ENCODE measurements at places on chromosomes 2 and 18. TPM values are rescaled to one million over a fixed set of nuclear protein-coding genes. Genes with fewer than 3 reads are reported as not detected.

CPO gene
- 0.23 TPM for total RNA-seq

TUBB8B gene
- total RNA-seq, result not detected

PRKRA gene
- total RNA-seq, result 43.0 TPM

FAM210A gene
- 9.9 TPM for total RNA-seq

DNA sequence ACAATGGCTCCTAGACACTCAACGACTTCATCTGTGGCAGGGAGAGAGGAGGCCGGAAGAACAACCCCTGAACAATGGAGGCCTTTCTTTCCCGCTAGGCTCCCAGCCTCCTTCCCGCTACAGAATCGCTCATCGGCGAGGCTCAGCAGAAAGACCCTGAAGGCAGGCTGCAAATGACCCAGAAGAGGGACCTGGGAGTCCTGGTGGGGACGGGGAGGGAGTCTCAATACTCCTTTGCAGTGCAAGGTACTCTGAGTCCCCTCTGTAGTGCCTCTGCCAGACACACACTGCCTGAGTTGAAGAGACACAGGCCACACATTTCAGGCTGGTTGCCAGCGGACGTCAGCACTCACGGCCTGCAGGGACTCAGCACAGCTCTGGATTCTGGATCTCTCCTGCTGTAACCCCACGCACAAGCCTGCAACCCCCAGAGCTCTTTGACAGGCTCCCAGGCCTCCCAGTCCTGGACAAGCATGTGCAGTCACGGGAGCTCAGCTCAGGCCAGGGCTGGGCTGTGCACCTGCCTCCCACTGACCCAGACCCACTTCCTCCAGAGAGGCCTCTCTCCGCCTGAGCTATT lies 6.1 kb downstream of the GPR17 start:
- DNase-seq, result peak; percentile 84

- DNase-seq, result no peak
Measured at GRCh38 chr18:21703241-21703820, 1.2 kb downstream of the ABHD3 start.

- DNase-seq, result no peak
Measured at GRCh38 chr18:48534364-48534763, 4.5 kb upstream of the CTIF start.

- no peak for DNase-seq
Measured at GRCh38 chr2:157324331-157324843, 1.2 kb downstream of the ERMN start.

DNA sequence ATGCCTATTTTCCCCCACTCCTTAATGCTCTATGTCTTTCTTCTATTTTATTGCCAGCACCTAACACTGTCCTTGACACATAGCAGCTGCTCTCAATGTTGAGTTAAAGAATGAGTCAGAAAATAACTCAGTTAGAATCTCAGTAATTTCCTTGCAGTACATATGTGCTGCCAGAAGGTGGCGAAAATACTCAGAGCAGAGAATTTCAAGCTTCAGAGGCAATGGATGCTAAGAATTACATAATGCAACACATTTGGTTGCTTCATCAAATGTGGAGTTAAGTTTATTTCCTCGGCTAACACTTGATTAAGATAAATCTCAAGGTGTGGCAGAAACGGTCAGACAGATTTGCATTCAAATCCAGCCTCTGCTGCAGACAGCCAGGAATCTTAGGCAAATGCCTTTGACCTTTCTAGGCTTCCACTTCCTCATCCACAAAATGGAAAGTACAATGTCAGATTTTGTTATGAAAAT lies 105.6 kb downstream of the VSNL1 start:
- DNase-seq, result peak; percentile 73

DNA sequence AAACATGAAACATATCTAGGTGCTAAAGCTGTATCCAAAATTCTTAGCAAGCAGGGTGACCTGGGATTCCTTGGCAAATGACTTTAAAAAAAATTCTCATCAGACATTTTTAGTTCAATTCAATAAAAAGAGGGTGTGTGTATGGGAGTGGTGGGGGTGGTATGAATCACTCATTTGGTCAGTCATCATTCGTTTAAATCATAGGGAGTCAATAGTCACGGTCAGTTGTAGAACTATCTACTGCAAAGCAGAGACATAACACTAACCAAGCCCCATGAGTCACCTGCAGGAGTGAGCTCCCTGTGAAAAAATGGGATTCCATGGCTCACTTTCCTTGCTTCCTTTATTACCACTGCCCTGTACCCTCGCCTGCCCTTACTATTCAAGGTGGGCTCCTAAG lies 380.6 kb upstream of the TCF4 start:
- DNase-seq, result no peak

GRCh38 chr2:27885661-27886060 lies 4.5 kb downstream of the RBKS start:
- DNase-seq, result no peak

DNA sequence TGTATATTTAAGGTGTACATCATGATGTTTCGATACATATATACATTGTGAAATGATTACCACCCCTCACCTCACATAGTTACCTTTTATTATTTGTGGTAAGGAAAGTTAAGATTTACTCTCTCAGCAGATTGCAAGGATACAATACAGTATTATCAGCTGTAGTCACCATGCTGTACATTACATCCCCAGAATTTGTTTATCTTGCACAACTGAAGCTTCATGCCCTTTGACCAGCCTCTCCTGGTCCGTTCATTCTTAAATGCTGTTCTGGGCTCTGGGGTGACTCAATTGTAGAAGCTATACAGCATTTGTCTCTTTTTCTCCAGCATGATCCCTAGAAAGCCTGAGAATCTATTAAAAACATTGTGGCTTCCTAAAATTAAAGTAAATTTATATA lies 90.8 kb downstream of the PTPRM start:
- no peak for DNase-seq

DNA sequence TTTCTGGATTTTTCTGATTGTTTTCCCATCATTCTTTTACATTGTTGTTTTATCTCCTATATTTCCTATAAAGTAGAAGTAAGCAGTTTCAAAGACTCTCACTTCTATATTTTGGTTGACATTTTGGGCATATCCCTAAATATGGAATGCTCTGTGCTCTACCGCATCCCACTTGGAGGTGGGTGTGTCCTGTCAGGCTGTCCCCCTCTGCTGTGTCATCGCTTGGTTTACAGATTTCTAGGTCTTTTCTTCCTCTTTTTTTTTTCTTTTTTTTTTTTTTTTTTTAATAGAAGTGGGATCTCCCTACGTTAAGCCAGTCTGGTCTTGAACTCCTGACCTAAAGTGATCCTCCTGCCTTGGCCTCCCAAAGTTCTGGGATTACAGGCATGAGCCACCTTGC lies 13.3 kb downstream of the DGKD start:
- DNase-seq, result no peak

GRCh38 chr2:9842487-9843228 lies 616 bp upstream of the TAF1B start:
- DNase-seq, result no peak

AAK1 gene
- 83.4 TPM for total RNA-seq

DNA sequence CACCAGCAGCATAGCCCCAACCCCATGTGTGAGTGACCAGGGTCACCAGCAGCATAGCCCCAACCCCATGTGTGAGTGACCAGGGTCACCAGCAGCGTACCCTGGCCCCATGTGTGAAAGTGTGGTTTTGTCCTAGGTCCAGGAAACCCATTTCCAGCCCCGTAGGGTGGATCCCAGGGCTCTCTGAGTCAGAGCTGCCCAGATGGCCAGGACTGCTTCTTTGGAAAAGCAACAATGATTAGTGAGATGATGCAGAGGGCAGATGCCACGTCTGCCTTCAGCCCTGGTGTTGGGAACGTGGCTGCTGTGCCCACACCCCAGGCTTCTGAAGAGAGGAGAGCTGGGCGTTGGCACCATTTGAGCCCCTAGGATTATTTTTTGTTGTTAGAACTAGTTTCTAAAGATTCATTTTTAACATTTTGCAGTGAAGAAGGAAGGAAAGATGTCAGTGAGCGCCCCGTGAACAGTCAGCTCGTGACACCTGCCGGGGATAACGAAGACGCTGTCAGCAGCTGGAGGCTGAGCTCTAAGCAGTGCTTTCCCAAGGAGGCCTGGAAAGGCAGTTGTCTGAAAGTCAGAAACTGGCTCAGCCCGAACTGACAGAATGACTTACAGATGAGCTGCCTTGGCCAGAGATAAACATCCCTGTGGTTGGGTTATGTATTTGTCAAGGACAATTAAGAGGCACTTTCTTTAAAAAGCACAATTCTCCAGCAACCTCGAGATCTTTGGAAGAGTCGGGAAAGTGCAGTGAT lies 32.1 kb upstream of the KCNG2 start:
- no peak for DNase-seq

GRCh38 chr2:166411473-166412230 lies 35.9 kb upstream of the SCN9A start:
- no peak for DNase-seq

GRCh38 chr2:176493226-176493825 lies 224.1 kb downstream of the MTX2 start:
- no peak for DNase-seq

- DNase-seq, result no peak
Measured at GRCh38 chr2:144084114-144084661, 435.7 kb downstream of the ZEB2 start.

DNA sequence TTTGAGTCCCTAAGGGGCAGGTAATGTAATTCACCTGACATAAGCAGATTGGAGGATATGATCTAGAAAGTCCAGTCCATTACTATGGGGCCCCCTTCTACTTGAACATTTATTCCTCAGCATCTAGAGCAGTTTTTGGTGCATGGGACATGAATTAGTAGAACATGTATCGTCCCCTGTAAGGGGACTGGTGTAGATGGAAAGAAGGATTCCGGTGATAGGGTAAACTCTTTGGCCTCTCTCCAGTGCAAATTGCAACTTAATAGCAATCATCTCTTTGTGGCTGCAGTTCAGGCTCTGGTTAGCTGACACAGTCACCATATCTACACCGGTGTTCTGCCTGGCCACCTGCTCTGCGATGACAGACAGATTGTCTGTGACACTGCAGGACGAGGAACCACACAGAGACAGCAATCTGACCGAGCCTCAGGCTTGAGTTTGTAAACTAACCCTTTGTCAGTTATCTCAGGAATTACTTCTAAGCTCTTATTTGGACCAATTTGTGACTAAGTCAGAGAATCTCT lies 6.4 kb upstream of the SLC8A1 start:
- DNase-seq, result no peak

DNA sequence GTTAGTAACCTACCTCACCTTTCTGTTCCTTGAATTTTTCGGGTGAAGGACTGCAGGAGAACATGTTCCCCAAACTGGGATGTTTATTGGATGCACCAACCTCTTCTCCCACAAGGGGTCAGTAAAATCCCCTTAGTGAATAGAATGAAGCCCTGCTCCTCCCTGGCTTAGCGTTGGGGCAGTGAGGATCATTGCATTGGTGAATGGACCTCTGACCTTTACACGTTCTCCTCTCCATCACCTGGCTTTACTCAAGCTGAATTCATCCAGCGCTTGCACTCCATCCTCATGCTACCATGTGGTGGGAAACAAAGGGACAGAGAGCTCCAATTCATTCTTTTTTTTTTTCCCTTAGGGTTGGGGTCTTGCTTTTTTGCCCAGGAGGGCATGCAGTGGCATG lies 157.2 kb downstream of the MIB1 start:
- DNase-seq, result peak; percentile 44

EPAS1 gene
- 221 TPM for total RNA-seq

DNA sequence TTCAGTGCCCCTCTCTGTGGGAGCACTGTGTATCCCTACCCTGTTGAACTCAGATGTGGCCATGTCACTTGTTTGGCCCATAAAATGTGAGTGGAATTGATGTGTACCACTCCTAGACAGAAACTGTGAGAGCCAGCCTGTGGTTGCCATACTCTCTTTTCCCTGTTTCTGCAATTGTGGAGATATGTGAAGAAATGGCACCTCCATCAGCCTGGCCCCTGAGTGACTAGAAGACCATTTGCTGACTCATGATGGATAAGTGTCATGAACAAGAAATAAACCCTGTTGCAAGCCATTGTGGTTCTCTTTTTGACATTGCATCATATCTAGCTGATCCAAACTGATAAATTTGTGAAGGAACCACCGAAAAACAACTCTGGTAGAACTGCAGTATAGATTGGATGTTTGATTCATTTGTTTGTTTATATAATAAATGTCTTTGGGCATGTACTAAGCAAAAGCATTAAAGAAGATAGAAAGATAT lies 214.5 kb upstream of the FBXO11 start:
- no peak for DNase-seq

DNA sequence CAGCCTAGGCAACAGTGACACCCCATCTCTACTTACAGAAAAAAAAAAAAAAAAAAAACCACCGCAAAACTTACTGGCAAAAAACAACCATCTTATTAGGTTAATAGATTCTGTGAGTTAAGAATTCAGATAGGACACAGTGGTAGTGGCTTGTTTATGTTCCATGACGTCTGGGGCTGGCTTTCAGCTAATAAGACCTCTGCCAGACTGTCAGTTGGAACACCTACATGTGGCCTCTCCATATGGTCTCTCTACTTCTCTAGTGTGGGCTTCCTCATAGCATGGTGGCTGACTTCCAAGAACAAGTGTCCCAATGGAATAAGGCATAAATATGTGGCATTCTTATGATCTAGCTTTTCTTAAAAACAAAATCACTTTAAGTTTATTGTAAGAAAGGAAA lies 94.0 kb upstream of the OTX1 start:
- DNase-seq, result no peak

GRCh38 chr2:45276914-45277313 lies 267.7 kb upstream of the SIX2 start:
- DNase-seq, result peak; percentile 42

GRCh38 chr2:88658881-88659537 lies 31.7 kb upstream of the EIF2AK3 start:
- no peak for DNase-seq

DNA sequence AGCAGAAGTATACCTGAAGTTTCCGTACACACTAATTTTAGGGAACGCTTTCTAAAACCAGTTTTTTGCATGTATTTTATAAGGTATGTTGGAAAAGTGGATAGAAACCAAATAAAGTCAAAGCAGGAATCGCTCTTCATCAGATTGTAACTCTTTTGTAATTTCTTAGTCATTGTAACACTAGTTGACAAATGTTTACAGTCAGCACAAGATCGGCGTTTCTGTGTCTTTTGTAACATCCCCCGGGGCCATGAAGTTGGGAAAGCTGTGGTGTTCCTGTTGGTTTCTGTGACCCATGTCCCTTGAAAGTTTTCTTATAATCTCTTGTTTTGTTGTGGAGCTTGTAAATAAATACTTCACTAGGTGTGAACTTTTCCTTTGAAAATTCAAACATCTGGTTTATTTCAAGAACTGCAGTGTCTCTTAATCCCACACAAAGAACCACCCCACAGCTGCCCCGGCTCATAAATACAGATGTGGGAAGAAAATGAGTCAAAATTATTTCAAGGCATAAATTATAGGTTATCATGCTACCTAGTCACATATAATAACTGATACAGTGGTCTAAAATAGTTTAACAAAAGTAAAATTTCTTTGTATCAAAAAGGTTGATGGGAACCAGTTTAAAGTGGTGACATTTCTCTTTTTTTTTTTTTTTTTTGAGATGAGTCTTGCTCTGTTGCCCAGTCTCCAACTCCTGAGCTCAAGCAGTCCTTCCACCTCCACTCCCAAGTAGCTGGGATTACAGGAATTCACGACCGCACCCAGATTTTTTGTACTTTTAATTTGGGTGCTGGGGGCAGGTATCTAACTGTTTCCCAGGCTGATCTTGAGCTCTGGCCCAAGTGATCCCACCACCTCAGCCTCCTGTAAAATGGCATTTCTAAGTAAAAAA lies 751 bp upstream of the NMI start:
- no peak for DNase-seq

RTTN gene
- 8.7 TPM for total RNA-seq

All from mucosa of gallbladder (tissue), 1 donor.